Right atrium auricular region (tissue), 2 donors: ENCODE measurements at places on chromosomes 5 and 9.
A peak's percentile ranks its signal among the peaks of the same experiment; 100 is the strongest.

DNA sequence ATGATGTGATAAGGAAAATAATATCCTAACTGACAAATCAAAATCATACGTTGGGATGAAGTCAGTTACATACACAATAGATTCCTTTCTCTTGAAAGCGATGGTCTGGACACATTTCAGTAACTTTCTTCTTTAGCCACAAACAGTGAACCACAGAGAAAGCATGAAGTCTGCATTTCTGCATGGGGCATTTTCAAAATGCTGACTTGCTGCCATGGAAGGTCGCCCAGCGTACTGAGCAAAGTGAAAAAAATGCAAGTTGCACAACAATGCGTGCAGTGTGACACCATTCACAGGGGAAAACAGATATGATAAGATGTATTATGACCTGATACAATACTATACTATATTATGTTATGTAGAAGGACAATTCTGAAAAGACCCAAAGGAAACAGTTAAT lies 146.3 kb downstream of the SNX18 start:
- H3K4me1 ChIP-seq = peaks cover 6% of the 10 kb centered on the region
- peak; percentile 72 for DNase-seq
- H3K27me3 ChIP-seq = no peaks in the 10 kb centered on the region
- H3K4me3 ChIP-seq = no peak overlapping the region
- no peaks in the 10 kb centered on the region for H3K36me3 ChIP-seq
- no peak overlapping the region for H3K27ac ChIP-seq

DNA sequence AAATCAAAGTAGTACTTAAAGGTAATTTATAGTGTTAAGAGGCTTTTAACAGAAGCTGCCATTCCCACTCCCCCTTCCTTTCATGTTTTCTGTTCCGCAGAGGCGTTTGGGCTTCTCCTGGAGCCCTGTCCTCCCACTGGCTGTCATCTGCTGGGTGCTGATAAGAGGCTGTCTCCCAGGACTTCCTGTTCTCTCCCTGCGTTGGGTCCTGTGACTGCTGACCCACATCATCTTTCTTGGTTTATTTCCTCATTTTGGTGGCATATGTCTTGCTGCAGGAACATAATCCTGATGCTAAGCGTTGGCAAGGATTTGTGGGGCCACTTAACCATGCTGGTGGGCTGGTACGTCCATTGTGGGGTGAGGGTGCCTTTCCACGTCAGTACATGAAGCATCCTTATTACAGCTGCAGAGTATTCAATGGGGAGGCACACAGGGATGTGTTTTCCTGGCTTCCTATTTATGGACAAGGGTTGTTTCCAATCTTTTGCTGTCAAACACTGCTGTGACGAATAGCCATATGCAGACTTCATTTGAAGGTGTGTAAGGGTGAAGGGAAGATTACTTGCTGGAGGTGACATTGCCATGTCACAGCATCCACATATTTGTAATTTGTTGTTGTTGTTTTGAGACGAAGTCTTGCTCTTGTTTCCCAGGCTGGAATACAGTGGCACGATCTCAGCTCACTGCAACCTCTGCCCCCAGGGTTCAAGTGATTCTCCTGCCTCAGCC lies 22.3 kb upstream of the RNF130 start:
- DNase-seq = no peak
- H3K36me3 ChIP-seq = no peaks in the 10 kb centered on the region
- no peaks in the 10 kb centered on the region for H3K27me3 ChIP-seq
- H3K4me1 ChIP-seq = peaks cover 7% of the 10 kb centered on the region
- no peak overlapping the region for H3K27ac ChIP-seq
- no peak overlapping the region for H3K4me3 ChIP-seq

- no peaks in the 10 kb centered on the region for H3K27me3 ChIP-seq
- H3K4me3 ChIP-seq = no peak overlapping the region
- no peak overlapping the region for H3K27ac ChIP-seq
- H3K4me1 ChIP-seq = peaks cover 15% of the 10 kb centered on the region
- no peak for DNase-seq
- no peaks in the 10 kb centered on the region for H3K36me3 ChIP-seq
These were observed 9.7 kb upstream of the NEK6 start for GRCh38 chr9:124248066-124248465.

DNA sequence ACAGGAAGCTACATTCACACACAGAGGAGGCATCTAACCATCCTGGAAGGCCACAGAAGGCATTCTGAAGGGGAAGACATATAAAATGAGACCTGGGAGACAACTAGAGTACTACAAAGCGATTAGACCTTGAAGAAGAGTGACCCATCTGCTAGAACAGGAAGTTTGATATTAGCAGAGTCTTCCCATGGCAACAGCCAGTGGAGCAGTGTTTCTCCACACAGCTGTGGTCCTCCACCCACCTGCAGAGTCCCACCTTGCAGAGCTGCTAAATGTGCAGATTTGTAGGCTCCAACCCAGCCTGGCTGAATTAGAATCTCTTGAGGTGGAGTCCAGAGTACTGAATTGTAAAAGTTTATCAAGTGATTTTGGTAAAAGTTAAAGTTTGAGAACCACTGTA lies 267.0 kb downstream of the CETN3 start:
- no peak overlapping the region for H3K4me3 ChIP-seq
- no peaks in the 10 kb centered on the region for H3K36me3 ChIP-seq
- H3K27me3 ChIP-seq = no peaks in the 10 kb centered on the region
- H3K27ac ChIP-seq = no peak overlapping the region
- DNase-seq = no peak

GRCh38 chr5:97545886-97546535 lies 363.0 kb upstream of the RIOK2 start:
- no peak for DNase-seq
- no peak overlapping the region for H3K4me3 ChIP-seq
- no peaks in the 10 kb centered on the region for H3K36me3 ChIP-seq
- no peaks in the 10 kb centered on the region for H3K27me3 ChIP-seq

DNA sequence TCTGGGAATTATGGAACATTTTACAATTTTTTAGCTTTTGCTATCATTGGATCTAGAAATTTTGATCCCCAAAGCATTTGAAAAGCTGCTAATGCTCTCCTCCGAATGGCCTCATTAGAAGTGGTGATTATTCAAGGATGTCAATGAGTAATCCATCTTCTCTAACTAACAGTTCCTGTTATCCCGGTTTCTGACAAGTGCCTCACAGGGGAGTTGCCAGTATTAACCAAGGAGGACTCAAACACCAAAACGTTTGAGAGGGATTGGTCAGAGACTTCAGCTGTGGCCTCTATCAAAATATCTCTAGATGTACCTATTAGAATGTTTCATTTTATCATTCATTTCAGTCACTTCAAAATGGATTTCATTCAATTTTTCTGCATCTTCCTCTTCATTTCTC lies 208.3 kb upstream of the ITGA1 start:
- DNase-seq = no peak
- no peak overlapping the region for H3K27ac ChIP-seq
- H3K4me3 ChIP-seq = no peak overlapping the region
- no peaks in the 10 kb centered on the region for H3K36me3 ChIP-seq
- H3K27me3 ChIP-seq = no peaks in the 10 kb centered on the region

- DNase-seq = no peak
- no peak overlapping the region for H3K27ac ChIP-seq
- H3K4me1 ChIP-seq = no peaks in the 10 kb centered on the region
These were observed 12.5 kb downstream of the SMARCA2 start for GRCh38 chr9:2027543-2028160.

DNA sequence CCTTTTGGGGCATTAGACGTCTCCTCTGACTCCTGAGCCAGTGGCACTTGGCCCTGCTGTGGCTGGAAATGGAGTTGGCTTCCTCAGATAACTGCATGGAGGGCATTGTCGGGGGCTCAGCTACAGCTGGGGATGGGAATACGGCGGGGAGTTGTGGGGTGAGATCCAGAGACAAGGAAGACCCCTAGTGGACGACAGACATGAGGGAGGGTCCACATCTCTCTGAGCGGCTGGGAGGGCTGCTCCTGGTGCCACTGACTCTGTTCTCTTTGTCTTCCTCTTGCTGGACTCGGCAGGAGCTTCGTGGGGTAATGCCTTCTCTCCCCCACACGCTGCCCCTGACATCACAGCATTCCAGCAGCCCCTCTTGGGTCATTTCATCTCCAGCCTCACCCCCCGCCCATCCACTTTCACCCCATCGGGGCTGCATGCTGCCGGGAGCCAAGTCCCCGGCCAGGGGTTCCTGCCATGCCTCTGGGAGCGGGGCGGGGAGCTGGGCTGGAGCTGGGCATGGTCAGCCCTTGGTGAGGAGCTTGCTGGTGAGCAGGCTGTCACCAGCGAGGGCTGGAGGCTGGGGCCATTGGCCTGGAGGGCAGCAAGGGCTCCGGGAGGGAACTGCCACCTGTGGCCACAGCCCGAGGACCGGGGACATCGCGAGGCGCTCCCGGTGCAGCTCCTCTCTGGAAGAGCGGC lies 172.3 kb downstream of the CACNA1B start:
- H3K27me3 ChIP-seq = no peaks in the 10 kb centered on the region
- DNase-seq = peak; percentile 54
- H3K4me3 ChIP-seq = no peak overlapping the region
- H3K27ac ChIP-seq = no peak overlapping the region

- no peaks in the 10 kb centered on the region for H3K4me1 ChIP-seq
- DNase-seq = no peak
- no peak overlapping the region for H3K27ac ChIP-seq
These were observed 66.9 kb upstream of the SV2C start for GRCh38 chr5:76016258-76016657.

GRCh38 chr5:5882706-5883105 lies 460.2 kb downstream of the ICE1 start:
- H3K36me3 ChIP-seq = no peaks in the 10 kb centered on the region
- H3K27ac ChIP-seq = no peak overlapping the region
- no peak overlapping the region for H3K4me3 ChIP-seq
- no peaks in the 10 kb centered on the region for H3K27me3 ChIP-seq
- DNase-seq = no peak

- H3K4me3 ChIP-seq = peak overlapping the region; percentile 43
- H3K4me1 ChIP-seq = peaks cover 42% of the 10 kb centered on the region
- no peaks in the 10 kb centered on the region for H3K27me3 ChIP-seq
- peaks cover 12% of the 10 kb centered on the region for H3K36me3 ChIP-seq
These were observed 50.4 kb downstream of the USP20 start for GRCh38 chr9:129885670-129886106.

- no peak for DNase-seq
- H3K27ac ChIP-seq = no peak overlapping the region
- no peaks in the 10 kb centered on the region for H3K36me3 ChIP-seq
- no peak overlapping the region for H3K4me3 ChIP-seq
- H3K27me3 ChIP-seq = no peaks in the 10 kb centered on the region
These were observed 30.4 kb downstream of the RANBP17 start for GRCh38 chr5:170892196-170892595.

- H3K4me3 ChIP-seq = no peak overlapping the region
- H3K27ac ChIP-seq = no peak overlapping the region
- H3K4me1 ChIP-seq = no peaks in the 10 kb centered on the region
- no peaks in the 10 kb centered on the region for H3K27me3 ChIP-seq
- H3K36me3 ChIP-seq = no peaks in the 10 kb centered on the region
- no peak for DNase-seq
These were observed 8.6 kb upstream of the MUSK start for GRCh38 chr9:110659891-110660541.

GRCh38 chr5:146208916-146209522 lies 5.6 kb downstream of the RBM27 start:
- H3K4me1 ChIP-seq = no peaks in the 10 kb centered on the region
- H3K4me3 ChIP-seq = no peak overlapping the region
- no peak for DNase-seq

- no peak for DNase-seq
- H3K4me3 ChIP-seq = no peak overlapping the region
These were observed 32.5 kb downstream of the TAF11L14 start for GRCh38 chr5:17666726-17667235.

GRCh38 chr5:14168144-14168792 lies 25.1 kb downstream of the TRIO start:
- no peaks in the 10 kb centered on the region for H3K4me1 ChIP-seq
- H3K36me3 ChIP-seq = no peaks in the 10 kb centered on the region
- DNase-seq = no peak
- H3K27ac ChIP-seq = no peak overlapping the region

DNA sequence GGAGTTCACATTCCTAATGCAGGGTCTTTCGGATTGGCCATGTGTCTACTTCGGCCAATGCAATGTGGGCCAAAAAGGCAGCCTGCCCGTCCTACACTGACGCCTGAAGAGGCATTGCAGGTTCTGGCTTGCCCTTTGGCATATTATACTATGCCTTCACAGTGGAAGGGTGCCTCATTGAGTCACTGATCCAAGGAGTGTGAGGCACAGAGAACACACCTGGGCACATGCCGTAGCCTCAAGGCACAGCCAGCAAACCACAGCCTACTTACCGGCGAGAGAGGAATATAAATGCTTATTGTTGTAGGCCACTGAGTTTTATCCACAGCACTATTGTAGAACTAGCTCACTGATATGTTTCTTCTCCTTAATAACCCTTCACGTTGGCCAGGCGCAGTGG lies 409.6 kb downstream of the GADD45G start:
- H3K4me3 ChIP-seq = no peak overlapping the region
- no peaks in the 10 kb centered on the region for H3K4me1 ChIP-seq
- H3K36me3 ChIP-seq = no peaks in the 10 kb centered on the region
- no peak overlapping the region for H3K27ac ChIP-seq

GRCh38 chr9:131734165-131734610 lies 5.7 kb downstream of the RAPGEF1 start:
- no peak for DNase-seq
- H3K36me3 ChIP-seq = no peaks in the 10 kb centered on the region
- peaks cover 95% of the 10 kb centered on the region for H3K4me1 ChIP-seq
- no peaks in the 10 kb centered on the region for H3K27me3 ChIP-seq
- peak overlapping the region; percentile 71 for H3K27ac ChIP-seq

- DNase-seq = no peak
- H3K36me3 ChIP-seq = no peaks in the 10 kb centered on the region
- H3K4me3 ChIP-seq = no peak overlapping the region
- no peak overlapping the region for H3K27ac ChIP-seq
These were observed 271.5 kb downstream of the FSTL4 start for GRCh38 chr5:133340822-133341221.

GRCh38 chr9:132372177-132373095 lies 17.6 kb upstream of the SETX start:
- H3K27me3 ChIP-seq = no peaks in the 10 kb centered on the region
- peaks cover 22% of the 10 kb centered on the region for H3K36me3 ChIP-seq
- peak overlapping the region; percentile 66 for H3K27ac ChIP-seq
- peak; percentile 76 for DNase-seq
- H3K4me3 ChIP-seq = no peak overlapping the region
- peaks cover 6% of the 10 kb centered on the region for H3K4me1 ChIP-seq

- no peaks in the 10 kb centered on the region for H3K4me1 ChIP-seq
- H3K27me3 ChIP-seq = no peaks in the 10 kb centered on the region
- DNase-seq = no peak
- H3K4me3 ChIP-seq = no peak overlapping the region
- peaks cover 16% of the 10 kb centered on the region for H3K36me3 ChIP-seq
- H3K27ac ChIP-seq = no peak overlapping the region
These were observed 88.6 kb downstream of the AGTPBP1 start for GRCh38 chr9:85653153-85653552.
